Stimulated activated CD8-positive, alpha-beta memory T cell treated with anti-CD3 and anti-CD28 coated beads, Interleukin-7, amount 100 ng/mL, for 24 hours (primary cell): ENCODE measurements at places on chromosomes 7 and 10.

DNA sequence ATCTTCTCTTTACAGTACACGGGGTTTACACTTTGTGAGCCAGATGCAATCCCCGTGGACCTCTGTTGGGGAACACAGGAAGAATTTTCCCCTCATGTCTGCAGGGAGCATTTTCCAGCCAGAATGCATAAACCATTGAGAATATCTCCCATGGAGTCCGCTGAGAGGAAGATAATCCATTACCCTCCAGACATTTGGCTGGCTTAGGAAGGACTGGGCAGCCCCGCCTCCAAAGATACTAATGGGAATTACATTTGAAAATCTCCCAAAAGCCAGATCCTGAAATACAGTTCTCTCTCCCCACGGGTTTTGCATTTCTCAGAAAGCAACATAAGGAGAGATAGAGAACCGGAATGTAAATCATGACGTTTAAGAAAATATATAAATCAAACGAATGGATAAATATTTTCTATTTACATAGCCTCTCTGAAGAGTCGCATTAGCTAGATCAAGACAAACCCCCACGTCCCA lies 53.5 kb downstream of the TRIL start:
- no peak for DNase-seq

- no peak for DNase-seq
Observed at GRCh38 chr7:116548506-116548905, 23.7 kb downstream of the CAV1 start.

DNA sequence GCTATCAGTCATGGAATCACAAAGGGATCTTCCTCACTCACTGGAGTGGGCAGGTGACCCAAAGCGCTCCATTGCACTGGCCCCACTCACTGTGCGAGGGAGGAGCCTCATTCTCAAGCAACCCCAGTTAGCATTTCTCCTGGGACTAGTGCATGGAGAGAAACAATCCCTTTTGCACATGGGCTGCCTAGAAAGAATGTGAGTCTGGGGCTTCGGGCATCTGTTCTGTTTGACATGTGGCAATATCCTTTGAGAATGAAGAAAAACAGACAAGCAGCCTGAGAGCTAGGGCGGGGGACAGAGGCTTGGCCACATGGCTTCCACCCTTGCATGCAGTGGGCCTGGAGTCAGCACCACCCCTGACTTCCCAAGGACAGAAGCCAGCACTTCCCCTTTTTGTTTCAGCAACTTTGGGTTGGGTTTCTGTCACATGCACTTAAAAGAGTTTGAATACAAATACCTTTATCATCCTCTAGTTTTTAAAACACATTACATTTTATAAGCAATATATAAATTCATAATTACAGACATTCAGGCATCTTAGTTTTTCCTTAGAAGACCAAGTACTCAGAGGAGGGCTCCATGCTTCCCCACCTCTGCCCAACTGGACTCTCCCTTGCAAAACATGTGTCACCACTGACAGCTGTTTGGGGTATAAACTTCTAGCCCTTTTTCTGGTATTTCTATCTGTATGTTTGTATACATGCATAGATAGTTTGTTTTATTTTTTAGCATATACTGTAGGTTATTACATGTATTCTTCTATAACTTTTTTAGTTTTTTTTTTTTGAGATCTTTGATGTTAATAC lies 73.8 kb downstream of the RBM20 start:
- DNase-seq = no peak

DNA sequence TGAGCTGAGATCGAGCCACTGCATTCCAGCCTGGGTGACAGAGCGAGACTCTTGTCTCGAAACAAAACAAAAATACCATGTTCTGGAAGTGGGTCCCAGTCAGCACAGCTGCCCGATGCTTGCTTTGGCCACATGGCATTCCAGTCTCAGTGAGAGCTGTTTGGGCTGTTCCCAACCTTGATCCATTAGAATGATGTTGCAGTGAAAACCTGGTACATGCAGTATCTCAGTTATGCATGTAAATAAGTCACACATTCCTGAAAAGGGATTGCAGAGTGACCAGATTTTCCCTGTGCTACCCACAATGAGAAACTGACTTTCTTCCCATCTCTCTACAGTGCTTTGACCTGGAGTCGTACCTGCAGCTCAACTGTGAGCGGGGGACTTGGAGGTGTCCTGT lies 15.4 kb downstream of the ZMIZ2 start:
- no peak for DNase-seq
